ENCODE measurements at places on chromosomes 5 and 9.

GRCh38 chr5:58849921-58850667, 267.2 kb downstream of the RAB3C start:
- no peak for DNase-seq

DNA sequence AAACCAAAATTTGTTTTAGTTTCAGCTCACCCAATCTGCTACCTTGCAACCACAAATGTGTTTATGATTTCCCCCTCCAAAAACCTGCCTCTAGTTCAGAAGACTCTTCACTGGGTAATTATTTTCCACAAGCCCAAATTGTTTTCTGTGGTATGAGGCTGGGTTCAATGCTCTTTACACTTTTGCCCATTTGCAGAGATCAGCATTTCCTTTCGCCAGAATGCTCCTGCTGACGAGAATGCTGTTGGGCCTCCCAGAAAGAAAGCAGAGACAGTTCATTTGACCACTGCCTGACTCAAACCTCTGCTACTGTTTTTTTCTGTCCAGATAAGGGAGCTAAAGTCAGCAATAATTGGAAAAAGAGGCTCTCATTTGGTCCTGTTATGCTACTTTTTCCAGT, 427.3 kb downstream of the PDE4D start:
- no peak for DNase-seq

DNA sequence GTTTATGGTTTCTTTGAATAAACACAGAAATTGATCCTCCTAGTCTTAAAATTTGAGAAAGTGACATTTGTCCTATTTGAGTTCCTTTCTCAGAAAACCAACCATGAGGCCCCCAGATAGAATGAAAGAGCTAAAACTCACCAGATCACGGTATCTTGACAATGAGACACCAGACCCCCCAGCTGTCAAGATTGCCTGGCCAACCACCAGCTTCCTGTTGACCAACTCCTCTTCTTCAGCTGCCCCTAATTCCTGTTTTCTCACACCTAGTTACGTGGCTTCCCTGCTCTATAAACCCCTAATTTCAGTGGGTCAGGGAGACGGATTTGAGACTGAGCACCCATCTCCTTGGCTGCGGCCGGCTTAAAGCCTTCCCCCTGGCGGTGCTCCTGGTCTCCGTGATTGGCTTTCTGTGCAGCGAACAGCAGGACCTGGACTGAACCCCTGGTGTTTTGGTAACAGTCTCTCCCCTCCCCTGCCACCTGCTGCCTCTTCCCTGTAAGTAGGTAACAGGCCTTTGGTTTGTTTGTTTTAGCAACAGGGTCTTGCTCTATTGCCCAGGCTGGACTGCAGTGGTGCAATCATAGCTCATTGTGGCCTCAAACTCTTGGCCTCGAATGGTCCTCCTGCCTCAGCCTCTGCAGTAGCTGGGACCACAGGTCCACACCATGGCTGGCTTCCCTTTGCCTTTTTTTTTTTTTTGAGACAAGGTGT, 4.8 kb upstream of the ENTPD2 start:
- DNase-seq: no peak

- no peak for DNase-seq
These were observed 276.8 kb downstream of the GAS1 start for GRCh38 chr9:86670536-86670935.

- no peak for DNase-seq
These were observed 47.4 kb downstream of the MFAP3 start for GRCh38 chr5:154086146-154086545.

DNA sequence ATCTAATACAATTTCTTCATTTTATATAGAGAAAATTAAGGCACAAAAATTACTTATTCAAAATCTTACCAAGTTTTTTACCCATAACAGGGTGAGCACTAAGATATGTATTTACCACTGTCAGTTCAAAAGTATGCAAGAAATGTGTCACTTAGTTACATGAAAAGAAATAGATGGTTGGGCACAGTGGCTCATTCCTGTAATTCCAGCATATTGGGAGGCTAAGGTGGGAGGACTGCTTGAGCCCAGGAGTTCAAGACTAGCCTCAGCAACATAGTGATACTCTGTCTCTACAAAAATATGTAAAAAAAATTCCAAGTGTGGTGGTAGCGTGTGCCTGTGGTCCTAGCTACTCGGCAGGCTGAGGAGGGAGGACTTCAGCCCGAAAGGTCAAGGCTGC, 19.4 kb downstream of the YIPF5 start:
- DNase-seq: no peak

GRCh38 chr9:127758843-127759242, 19.6 kb downstream of the SH2D3C start:
- DNase-seq: no peak

DNA sequence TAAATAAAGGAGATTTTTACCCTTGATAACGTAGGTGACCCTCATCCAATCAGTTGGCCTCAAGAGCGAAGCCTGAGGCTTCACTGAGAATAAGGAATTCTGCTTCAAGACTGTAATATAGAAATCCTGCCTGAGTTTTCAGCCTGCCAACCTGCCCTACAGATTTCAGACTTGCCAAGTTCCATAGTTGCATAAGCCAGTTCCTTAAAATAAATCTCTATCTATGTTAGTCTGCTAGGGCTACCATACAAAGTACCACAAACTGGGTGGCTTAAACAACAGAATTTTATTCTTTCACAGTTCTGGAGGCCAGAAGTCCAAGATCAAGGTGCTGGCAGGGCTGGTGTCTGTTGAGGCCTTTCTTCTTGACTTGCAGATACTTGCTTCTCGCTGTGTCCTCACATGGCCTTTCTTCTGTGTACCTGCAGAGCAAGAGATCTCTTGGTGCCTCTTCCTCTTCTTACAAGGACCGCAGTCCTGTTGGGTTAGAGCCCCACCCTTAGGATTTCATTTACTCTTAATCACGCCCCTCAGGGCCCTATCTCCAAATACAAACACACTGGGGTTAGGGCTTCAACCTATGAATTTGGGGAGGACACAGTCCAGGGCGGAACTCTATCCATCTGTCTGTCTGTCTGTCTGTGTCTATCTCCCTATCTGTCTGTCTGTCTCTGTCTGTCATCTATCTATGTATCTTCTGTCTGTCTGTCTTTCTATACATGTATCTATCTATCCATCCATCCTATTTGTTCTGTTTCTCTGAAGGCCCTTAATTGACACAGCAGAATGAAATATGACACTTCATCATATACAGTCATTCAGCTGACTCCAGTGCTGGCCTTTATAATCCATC, 17.0 kb upstream of the CMBL start:
- no peak for DNase-seq

DNA sequence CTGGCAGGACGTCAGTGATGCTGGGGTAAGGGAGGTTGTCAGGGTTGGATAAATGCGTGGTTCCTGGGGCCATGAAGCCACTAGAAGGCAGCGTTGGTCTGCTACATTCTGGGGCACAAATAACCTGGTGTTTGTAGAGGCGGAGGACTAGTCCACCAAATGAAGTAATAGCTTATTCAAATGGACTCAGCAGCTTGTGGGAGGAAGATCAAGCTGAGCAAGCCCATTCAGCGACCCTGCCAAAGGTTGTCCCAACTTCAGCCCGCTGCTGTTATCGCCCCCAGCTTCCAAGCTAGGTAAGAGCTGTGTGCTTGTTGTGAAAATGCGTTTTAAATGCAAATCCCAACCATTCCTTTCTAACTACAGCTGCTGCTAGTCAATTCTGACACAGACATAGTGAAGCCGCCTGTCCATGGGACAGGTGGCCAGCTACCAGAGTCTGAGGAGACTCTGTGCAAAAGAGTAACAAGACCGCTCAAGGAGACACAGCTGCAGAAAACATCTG, 7.6 kb upstream of the FAM240B start:
- no peak for DNase-seq

DNA sequence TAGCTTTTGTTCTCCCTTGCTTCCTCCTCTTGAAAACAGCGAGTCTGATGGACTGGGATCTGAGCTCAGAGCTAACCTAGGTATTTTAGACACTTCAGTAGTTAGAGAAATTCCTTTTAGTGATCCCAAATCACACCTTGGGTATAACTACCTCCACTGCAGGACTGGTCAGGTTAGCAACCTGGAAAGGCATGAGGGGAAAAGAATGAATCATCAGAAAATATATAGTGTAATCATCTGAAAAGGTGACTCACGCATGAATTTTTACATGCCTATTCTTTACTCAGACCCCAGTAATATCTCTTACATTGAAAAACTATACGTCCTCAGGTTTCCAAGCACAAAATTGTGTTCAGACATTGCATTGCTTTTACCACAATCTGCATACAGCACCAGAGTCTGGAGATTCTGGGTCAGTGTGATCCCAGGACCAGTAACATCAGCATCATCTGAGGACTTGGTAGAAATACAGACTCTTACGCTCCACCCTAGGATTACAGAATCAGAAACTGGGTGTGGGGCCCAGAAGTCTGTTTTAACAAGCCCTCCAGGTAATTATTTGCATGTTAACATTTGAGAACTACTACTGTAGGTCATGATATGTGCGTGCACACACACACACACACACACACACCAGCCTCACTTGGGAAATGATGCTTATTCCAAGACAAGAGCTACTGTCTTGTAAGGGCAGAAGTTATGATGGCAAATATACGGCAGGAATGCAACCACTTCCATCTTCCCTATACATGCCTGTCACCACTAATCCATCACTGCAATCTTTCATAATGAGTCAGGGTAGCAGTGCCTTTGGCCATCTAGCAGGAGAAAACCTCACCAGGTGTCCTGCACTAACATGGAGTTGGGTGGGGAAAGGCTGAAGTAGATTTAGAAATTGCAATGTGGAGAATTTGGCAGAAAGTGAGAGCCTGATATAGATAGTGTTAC, 271.6 kb upstream of the MAP3K1 start:
- DNase-seq: no peak

GRCh38 chr9:88993871-88994460, 2.7 kb downstream of the S1PR3 start:
- no peak for DNase-seq
